ENCODE measurements at places on chromosomes 2 and 18.

GRCh38 chr2:39837856-39838453 is 58.9 kb upstream of the THUMPD2 start:
- peak; percentile 55 for DNase-seq

GRCh38 chr2:58638256-58638805 is 397.2 kb upstream of the FANCL start:
- DNase-seq, result no peak

DNA sequence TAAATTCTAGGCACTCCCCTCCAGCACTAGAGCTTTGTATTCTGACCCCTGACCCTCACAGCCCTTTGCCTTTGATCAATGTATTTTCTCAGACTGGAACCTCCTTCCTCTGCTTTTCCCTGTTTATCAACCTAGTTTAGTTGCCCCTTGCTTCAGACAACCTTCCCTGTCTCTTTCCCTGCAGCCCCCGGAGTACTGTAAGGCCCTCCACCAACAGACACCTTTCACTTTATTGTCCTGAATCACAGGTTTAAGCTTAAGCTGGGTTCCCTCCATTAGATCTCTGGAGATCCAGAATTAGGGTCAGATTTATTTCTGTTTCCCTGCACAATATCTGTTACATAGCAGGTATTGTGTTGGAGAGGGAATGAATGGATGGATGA is 140.2 kb downstream of the DDX1 start:
- no peak for DNase-seq

- DNase-seq, result no peak
These were observed 1.2 kb downstream of the CBLN2 start for GRCh38 chr18:72542984-72543356.

DNA sequence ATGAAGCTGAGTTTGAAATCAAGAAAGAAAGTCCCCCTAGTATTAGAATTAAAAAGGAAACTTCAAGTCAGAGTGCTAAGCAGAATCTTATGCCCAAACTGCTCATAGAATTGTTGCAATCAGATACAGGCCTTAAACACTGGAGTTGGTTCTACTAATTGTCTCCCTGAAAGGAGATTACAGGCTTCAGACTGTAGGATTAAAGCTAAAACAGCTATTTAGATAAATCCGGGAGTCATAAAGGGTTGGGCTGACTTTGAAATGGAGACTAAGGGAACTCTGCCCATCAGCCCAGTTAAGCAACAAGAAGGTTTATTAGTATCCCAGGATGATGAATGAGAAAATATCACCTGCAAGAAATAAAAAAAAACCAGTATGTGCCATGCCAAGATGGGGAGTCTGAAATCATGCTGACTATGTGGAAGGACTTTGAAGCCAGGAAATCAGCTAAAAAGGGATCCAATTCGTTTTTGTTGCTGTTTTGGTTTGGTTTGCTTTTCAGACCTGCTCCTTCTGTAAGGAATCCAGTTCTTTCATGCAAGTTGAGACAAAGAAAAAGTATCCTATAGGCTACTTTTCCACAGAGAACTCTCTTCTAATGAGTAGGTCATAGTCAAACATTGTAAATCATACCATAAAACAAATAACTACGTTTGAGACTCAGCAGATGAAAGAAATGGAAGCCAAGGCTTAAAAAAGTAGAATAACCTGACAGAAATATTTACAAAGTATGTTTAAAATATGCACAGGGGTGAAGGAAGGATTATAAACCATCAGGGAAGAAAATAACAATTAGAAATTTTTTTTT is 37.6 kb upstream of the MSTN start:
- no peak for DNase-seq

GRCh38 chr2:227908266-227909054 is 37.0 kb downstream of the DAW1 start:
- no peak for DNase-seq

DNA sequence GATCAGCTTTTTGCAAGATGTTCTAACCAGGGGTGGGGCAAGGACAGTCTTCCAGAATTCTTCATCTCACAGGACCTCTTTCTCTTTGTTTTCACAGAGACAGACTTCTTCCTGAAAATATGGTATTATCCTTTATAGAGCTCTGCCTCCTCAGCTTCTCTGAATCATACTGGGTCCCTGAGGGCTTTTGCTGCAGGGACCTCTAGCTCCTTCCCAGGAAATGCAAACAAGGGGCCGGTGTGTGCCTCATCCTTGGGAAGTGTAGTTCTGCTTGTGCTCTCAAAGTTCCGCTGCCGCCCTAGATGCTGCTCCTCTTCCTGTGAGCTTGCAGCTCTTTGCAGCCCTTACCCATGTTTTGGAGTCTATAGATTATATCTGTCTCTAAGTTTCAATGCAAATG is 99.5 kb upstream of the NPAS2 start:
- no peak for DNase-seq

GRCh38 chr2:120740375-120740764 is 4.7 kb downstream of the GLI2 start:
- DNase-seq, result no peak

- DNase-seq, result peak; percentile 76
These were observed 89.6 kb downstream of the GBX2 start for GRCh38 chr2:236078297-236079255.

DNA sequence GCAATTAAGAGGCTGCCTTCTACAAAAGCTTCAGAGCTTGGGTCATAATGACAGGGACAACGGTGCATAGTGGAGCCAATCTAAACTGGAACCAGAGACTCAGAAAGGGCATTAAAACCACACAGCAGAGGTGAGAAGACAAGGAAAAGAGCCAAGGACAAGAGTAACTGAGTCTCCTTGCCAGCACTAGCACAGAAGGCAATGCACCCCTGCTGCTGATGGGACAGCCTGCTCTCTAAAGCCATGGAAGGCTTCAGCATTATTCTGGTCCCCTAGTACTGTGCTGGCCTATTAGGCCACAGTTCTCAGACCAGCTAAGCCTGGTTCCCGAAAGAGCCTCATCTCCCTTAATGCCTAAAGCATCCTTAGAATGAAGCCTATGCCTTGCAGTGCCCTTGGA is 15.5 kb downstream of the MYO5B start:
- DNase-seq, result no peak
